NCI-H1930 (cell line): ENCODE measurements at places on chromosomes 2 and 18.

DNA sequence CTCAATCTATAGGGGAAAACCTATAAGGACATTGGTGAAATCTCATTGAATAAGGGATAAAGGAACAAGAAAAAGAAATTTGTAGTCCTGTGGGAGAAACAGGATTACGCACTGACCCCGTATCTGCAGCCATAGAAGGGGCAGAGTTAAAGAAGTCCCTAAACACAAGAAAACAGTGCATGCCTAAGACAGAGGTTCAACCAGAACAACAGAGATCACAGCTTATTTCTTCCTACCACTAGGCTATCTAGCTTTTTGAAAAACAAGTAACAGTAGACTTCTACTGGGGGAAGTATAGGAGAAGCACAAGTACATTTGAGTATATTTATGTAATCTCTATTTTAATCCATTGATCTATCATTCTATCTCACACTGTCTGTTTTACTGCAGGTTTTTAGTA is 485.2 kb upstream of the REG3G start:
- DNase-seq, result no peak

DNA sequence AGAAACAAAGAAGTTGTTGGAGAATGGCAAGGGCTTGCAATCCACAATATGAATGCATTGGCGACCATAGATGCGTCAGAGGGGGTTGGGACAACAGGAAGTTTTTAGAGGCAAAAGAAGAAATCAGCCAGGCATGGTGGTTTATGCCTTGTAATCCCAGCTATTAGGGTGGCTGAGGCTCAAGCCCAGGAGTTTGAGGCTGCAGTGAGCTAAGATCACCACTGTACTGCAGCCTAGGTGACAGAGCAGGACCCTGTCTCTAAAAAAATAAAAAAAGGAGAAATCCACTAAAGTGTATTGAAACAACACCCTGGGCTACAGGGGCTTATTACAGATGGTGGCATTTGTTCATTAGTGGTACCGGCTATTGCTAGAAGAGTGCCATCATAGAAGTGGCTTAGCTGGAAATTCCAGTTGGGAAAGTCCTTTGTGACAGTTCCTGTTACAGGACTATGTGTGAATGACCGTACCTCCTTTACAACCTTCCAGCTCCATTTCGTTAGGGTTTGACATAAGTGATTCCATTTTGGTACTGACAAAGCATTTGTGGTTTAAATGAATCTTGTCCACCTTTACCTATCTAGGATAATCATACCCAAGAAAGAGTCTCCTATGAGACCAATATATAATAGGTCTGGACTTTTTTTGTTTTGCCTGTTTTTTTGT is 10.7 kb upstream of the WDSUB1 start:
- DNase-seq, result no peak

GRCh38 chr2:11697103-11697871 is 27.3 kb upstream of the NTSR2 start:
- DNase-seq, result no peak

GRCh38 chr2:62375113-62375420 is 130.9 kb downstream of the TMEM17 start:
- no peak for DNase-seq

DNA sequence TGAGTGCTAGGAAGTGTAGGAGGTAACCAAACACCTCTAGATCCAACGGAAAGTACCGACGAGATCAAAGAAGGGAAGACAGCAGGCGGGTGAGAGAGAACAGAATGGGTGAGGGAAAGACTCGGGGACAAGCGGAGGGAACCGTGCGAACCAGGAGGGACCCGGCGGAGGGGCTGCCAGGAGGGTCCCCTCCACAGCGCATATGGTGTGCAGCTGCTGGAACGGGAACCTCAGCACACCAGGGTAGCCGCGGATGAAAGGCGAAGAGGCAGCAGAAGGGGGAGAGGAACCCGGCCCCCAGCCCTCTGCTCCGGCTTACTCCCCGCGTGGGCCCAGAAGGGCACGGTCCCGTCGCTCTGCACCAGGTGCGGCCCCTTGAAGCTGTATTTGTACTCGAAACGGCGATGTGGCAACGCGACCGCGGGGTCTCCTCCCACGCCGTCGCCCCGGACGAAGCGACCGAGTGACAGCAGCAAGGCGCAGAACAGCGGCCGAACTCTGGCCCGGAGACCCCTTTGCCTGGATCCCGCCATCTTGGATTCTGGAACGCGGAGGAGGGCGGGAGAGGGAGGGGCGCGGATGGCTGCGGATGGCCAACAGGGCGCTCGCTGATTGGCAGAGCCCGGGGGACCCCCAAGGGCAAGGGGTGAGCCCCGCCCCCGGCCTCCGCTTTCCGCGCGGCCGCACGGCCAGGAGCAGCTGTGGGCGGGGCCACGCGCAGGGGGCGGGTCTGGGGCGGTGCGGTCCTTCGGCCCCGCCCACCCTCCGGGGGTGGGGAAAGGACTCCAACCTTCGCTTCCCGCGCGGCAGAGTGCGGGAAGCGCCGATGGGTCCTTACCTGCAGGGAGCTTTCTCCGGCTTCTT is at the start of gene LMAN1:
TSS of gene LMAN1 (minus strand) at position 554 of the 864 bp plus-strand sequence. CDS start at position 533, 21 bp downstream.
- peak; percentile 97 for DNase-seq

GRCh38 chr2:1521191-1521877 is 108.1 kb downstream of the TPO start:
- DNase-seq, result no peak

DNA sequence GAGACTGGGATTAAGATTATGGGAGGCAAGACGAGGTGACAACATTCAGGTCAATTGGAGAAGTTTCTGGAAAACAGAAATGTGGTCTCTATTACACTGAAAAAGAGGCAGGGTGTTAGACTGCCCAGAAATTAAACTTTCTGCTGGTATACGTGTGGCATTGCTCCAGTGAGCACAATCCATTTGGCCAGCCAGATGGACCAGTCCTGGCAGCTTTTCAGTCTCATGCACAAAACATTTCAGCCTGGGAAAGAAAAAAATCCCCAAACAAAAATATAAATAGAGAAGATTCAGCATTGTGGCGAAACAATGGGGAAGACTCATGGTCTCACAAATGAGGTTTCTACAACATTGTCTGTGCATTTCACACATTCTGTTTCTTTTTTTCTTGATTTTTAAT is 113.9 kb downstream of the HNMT start:
- no peak for DNase-seq

DNA sequence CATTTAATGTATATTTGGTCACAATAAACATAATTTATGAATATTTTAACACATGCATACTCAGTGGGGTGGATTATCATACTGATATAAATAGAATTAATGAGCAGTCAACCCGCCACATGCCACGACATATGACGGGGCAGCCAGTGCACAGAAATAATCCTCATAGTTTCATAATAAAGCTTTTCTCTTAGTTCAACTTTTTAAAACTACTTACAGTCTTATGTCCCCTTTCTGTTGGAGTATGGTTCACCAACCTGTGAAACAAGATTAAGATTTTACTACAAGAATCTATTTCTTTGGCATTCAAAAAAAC is 75.6 kb upstream of the ETAA1 start:
- DNase-seq, result no peak

DNA sequence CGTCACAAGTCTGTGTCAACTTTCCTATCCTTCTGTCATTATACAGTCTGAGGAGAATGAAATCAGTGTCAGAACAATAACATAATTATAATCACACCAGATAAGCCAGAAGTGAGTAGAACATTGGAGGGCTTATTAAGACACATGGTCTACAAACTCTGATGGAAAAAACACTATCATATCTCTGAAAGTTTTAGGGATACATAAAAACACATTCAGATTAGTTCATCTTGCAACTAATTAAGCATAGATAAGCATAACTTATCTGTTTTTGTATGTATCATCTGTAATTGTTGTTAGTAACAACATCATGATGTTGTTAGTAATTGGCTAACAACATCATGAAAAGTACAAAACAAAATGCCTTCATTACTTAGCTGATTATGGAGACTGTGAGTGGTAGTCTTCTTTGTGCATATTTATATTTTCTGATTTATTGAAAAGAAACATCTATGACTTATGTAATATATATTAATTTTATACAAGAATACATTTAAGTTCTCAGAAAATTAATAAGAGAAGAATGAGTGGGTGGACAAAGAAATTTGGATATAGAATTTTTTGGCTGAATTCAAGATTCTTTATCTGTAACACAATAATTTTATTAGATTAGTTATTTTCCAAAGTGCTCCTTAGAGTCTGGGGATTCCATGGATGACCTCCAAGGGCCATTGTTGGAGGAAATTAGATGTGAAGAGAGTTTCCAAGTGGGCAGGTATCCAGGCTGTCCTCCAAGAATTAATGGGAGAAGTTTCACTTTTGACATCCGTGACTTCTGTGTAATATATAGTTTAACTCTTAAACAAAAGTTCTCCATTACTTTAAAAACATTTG is 16.9 kb upstream of the CCDC102B start:
- DNase-seq, result no peak

DNA sequence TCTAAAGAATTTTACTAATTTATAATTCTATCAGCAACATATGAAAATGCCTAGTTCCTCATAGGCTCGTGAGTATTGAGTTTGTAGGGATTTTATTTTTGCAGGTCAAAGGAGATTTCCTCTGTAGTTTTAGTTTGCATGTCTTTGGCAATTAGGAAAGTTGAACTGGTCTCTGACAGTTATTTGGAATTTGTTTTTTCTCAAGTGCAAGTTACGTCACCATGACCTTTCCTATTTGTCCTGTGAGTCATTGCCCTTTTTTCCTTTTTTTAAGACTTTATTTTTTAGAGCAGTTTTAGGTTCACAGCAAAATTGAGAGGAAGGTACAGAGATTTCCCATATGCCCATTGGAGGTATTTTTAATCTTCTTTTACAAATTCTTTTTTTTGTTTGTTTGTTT is 29.0 kb downstream of the RAMP1 start:
- DNase-seq, result no peak

DNA sequence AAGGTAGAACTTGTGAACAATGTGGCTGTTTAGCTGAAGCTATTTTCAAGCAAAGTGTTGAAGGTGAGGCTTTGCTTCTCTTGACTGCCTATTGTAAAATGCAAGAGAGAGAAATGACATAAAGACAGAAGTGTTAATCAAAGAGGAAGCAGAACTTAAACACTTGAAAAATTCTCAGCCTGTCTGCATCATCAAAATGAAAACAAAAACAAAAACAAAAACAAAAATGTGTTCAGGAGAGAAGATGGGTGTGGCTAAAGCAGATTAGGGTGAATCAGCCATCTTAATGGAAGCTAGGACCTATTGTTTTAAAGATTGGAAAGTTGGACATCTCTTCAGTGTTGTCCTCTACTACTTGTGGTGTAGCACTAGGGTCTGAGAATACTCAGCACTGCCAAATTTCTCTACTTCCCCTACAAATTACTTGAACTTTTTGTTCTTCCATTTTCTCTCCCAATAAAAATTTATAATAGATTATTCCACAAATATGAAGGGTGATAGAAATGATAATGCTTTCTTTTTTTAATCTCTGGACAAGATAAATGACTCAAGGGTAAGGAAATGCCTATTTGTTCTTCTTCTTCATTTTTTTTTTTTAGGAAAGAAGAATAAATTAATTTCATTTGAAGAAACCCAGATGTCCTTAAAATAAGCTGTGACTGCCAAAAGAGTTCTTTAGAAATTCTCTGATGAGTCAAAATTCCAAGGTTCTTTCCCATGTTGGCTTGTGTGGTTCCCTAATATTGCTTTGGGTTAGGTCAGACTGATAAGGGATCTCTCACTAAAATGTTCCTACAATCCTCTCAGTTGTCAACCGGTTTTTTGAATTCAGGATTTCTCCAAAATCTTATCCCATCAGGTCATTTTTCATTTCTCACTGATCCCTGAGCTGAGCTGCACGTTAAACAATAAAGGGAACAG is 571.2 kb upstream of the ZEB2 start:
- no peak for DNase-seq

DNA sequence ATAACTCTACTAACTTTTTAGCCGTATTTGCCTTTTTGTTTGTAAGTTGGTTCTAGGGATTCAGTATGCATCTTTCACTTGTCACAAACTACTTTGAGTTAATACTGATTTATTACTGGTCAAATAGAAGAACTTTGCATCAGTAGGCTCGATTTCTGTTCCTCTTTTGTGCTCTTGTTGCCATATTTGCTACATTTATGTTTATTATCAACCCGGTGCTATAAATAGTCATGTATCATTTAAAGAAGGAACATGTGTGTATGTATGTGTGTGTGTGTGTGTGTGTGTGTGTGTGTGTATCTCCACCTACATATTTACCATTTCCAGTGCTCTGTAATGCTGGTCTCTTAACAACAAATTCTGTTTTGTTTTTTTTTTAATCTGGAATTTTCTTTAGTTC is 79.6 kb upstream of the B3GNT7 start:
- no peak for DNase-seq

- no peak for DNase-seq
These were observed 54.2 kb upstream of the ZNF396 start for GRCh38 chr18:35431374-35431741.

DNA sequence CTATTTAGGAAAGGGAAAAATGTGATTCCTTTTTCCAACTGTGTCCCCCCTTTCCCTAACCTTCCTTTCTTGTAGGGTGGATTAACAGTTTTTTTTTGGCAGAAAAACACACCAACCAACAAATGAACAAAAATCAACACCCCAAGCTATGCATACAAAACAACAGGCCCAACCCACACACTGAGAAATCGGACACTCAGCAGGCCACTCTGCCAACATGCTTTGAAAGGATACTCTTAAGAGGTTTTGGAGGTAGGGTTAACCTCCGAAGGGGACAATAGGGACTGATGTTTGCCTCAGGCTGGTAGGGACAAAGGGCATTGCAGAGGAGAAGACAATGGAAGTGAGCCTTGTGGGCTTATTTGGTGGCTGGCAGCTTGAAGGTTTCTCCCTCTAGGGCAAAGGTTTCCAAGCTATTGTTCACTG is 33.1 kb upstream of the POLE4 start:
- no peak for DNase-seq

GRCh38 chr2:23843051-23843976 is 83.6 kb downstream of the ATAD2B start:
- DNase-seq, result no peak

- no peak for DNase-seq
These were observed 106.7 kb upstream of the FSHR start for GRCh38 chr2:49260979-49261538.

DNA sequence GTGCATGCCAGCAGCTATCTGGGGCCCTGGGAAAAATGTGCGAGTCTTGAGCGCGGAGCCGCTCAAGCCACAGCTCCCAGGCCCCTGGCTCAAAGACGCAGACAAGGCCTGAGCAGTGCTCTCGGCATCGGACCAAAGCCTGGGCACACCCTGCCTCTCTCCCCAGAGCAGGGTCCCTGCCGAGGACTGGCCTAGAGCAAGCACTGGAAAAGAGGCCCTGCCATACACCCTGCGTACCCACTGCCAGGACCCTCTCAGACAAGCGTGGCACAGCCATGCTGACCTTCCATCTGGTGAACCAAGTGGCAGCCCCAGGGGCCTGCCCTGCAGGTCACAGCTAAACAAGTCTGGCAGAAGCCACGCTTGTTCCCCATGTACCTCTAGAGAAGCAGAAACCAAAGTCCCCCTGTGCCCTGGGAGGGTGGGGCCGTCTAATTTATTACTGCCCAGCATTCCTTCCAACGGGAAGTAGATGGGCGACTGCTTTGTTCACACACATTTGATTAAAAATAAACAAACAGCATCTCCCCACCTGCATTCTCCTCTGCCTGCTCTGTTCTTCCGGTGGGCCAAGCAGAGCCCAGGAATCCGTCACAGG is 14.0 kb downstream of the STK25 start:
- DNase-seq, result no peak

GRCh38 chr18:21163647-21164547 is 52.3 kb upstream of the ROCK1 start:
- no peak for DNase-seq

- DNase-seq, result no peak
These were observed 272.3 kb upstream of the PKDCC start for GRCh38 chr2:41775366-41776025.

GRCh38 chr2:15953891-15954680 is 13.7 kb downstream of the MYCN start:
- DNase-seq, result no peak
